Stomach (tissue), 19 donors: ENCODE measurements at places on chromosomes 12 and 14. TPM values are rescaled to one million over a fixed set of nuclear protein-coding genes. Genes with fewer than 3 reads are reported as not detected.

GRCh38 chr14:91254461-91254860 lies 10.0 kb upstream of the GPR68 start:
- peak; percentile 29 for DNase-seq
- H3K27ac ChIP-seq: peak overlapping the region; percentile 80
- H3K36me3 ChIP-seq: no peaks in the 10 kb centered on the region
- H3K4me3 ChIP-seq: no peak overlapping the region
- H3K4me1 ChIP-seq: peaks cover 14% of the 10 kb centered on the region

DNA sequence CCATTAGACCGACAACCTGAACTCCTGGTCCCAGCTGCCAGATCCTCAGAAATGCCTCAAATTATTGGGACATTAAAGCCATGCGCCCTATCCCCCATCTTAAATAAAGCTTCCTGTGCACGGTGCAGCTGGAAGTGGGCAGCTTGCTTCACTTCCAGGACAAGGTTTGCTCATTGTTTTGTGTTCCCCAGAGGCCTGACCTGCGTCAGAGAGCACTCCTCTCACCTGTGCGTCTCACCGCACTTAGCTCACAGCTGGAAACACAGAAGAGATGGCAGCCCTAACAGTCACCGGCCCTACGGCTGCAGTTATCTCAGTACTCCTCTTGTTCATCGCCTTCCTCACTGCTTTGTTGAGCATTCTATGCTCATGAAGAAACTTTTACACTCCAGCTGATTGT lies 135.5 kb downstream of the ANO2 start:
- no peak overlapping the region for H3K27ac ChIP-seq

DNA sequence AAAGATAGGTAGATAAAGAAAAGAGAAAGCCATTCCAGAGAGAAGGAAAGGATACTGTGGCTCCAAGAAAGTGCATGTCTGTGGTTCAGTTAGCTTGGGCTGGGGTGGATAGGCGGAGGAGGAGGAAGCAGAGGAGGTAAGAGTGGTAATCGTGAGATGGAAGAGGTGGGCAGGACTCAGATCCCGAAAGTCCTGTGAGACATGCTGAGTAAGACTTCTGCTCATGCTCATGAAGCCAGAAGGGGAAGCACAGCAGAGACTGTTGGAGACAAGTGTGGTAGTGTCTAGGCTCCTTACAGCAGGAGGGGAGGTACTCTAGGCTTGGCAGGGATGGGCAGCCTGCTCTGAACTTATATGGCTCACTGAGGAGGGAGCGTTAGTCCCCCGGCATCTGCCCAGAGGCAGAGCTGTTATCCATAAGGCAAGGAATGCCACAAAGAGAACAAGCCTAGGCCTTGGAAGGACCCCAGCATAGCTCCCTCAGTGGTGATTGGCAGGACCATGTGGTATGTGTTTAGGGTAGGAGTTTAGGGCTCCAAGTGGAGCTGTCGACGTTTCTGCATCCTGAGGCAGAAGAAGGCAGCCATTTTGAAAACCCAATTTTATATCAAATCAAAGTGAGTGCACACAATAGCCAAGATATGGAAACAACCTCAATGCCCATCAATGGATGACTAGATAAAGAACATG lies 135.3 kb downstream of the SMOC1 start:
- peaks cover 10% of the 10 kb centered on the region for H3K4me1 ChIP-seq
- DNase-seq: no peak
- H3K36me3 ChIP-seq: no peaks in the 10 kb centered on the region
- no peak overlapping the region for H3K27ac ChIP-seq
- H3K27me3 ChIP-seq: no peaks in the 10 kb centered on the region

- no peak for DNase-seq
- H3K27me3 ChIP-seq: peaks cover 3% of the 10 kb centered on the region
- H3K4me3 ChIP-seq: no peak overlapping the region
- no peaks in the 10 kb centered on the region for H3K36me3 ChIP-seq
- H3K4me1 ChIP-seq: peaks cover 12% of the 10 kb centered on the region
- no peak overlapping the region for H3K27ac ChIP-seq
These were observed 29.8 kb upstream of the LTBP2 start for GRCh38 chr14:74641601-74642391.

DNA sequence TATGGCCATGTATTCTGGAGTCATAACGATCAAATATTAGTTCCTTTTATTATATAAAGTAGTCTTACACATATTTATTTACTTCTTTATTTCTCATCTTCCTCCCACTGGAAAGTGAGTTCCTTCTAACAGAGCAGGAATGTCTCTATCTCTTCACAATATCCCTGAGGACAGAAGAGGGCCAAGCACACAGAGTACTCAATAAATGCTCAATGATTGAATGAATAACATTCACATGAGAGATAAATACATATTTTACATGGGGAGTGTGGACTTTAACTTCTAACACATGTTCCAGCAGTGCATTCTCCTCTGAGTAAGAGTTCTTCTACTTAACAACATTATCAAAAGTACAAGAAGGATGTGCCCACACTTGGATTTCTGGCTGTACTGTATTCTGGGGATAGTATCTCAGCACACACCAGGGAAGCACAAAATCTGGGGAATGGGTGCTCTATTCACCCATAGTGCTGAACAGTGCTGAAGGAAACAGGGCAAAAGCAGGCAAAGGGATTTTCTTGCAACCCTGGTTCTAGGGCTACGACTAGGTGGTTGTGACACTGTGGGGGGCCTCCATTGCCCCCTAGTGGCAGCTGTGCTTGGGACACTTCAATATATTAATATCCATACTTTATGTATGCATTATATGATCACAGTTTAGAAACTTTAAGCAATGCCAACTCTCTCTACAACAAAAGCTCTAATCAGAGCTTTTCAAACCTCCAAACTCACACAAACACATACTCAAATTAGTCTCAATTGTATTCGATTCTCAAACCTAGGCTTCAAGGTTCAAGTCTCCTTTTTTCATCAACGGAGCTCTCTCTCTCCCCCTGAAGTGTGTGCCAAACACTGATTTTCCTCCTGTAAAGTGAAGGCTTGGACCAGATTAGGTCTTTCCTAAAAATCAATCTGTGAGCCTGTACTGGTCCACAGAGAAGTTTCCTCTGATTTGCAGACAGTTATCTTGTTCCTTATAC lies 115.5 kb downstream of the SLC2A13 start:
- H3K4me1 ChIP-seq: no peaks in the 10 kb centered on the region
- no peaks in the 10 kb centered on the region for H3K36me3 ChIP-seq
- H3K27me3 ChIP-seq: no peaks in the 10 kb centered on the region
- DNase-seq: peak; percentile 80
- no peak overlapping the region for H3K4me3 ChIP-seq
- no peak overlapping the region for H3K27ac ChIP-seq

PMCH gene
- total RNA-seq: not detected

KRT2 gene
- total RNA-seq: not detected

CDKN3 gene
- total RNA-seq: not detected

AREL1 gene
- 27.2 TPM for total RNA-seq

NOXRED1 gene
- total RNA-seq: not detected
